ENCODE measurements at places on chromosomes 3 and 15.

DNA sequence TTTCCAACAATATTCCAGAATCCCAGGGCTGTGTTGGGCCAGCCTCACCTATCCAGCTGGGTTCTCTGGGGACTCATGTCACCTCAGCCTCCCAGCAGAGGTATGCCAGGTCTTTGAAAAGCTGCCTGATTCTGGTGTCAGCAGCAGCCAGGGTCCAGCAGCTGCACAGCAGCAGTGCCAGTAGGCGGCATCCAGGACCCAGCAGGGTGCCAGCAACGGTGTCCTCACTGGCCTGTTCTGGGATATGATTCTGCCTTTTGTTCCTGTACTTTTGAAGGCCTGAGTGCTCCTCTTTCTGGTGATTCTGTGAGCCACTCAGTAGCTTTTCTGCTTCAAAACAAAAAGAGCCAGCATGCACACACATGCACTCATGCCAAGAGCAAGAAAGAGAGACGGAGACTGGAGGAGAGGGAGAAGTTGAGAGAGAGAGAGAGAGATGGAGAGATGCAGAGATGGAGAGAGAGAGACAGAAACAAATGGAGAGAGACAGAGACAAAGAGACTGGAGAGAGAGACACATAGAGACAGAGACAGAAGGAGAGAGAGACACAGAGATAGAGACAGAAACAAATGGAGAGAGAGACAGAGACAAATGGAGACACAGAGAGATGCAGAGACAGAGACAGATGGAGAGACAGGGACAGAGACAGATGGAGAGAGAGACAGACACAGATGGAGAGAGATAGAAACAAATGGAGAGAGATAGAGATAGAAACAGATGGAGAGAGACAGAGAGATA is 205.7 kb downstream of the UACA start:
- no peak for DNase-seq

GRCh38 chr3:82883072-82883471 is 1121.6 kb upstream of the GBE1 start:
- DNase-seq, result no peak

DNA sequence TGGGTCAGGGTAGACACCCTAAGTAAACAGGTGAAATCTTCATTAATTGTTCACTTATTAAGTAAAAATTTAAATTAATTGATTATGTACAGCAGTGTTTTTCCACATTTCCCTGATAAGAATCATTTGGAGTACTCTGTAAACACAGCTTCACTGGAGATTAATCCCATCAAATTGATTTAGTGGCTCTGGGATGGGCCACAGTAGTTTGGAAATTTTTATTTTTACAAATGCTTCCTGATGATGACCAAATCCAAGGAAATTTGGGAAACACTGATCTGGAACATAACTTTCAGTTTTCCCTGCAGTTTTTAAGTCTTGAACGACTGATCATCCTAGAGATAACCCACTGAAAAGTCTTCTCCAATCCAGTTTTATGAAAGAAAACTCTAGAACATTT is 18.8 kb upstream of the RPLP1 start:
- DNase-seq, result no peak

DNA sequence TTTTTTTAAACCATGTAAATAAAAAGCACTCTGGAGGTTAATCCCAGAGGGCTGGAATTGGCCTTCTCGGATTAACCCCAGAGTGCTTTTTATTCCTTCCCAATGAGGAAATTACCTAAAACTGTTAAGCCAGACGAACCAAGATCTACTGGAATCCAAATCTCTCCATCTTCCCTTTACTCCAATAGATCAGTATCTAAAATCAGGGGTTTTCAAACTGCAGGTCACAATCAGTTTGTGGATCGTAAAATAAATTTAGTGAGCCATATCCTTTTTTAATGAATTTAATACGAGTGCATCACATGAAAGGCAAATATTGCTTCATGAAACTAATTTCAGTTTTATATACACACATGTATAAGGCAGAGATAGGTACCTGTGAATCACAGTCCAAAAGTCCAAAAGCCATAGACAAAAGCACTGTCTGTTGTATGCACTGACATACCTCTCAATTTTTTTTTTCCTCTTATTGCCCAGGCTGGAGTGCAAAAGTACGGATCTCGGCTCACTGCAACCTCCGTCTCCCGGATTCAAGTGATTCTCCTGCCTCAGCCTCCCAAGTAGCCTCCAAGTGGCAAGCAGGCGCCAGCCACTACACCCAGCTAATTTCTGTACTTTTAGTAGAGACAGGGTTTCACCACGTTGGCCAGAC is 61.3 kb downstream of the TBL1XR1 start:
- no peak for DNase-seq

- no peak for DNase-seq
These were observed 2.2 kb downstream of the SOX2 start for GRCh38 chr3:181713676-181714612.

DNA sequence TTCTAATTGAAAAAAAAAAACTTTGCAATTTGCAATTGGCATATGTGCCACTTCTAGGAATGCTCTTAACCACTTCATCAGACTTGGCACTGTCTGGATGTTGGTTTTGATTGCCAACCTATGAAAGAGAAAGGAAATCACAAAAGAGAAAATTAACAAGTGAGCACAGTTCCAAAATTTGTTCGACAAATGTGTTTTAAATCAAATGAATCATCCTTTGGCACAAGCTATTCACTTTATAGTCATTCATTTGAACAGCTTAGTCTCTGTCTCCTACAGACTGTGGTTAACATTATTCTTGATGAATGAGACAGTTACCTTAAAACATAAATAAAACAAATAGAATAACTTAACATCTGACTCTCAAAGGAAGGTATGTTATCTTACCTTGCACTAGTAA is 265.0 kb downstream of the EPHA3 start:
- DNase-seq, result no peak

- DNase-seq, result no peak
These were observed 26.3 kb downstream of the ABCC5 start for GRCh38 chr3:183991403-183991802.

- DNase-seq, result no peak
These were observed 27.9 kb upstream of the NMNAT3 start for GRCh38 chr3:139705631-139706030.

DNA sequence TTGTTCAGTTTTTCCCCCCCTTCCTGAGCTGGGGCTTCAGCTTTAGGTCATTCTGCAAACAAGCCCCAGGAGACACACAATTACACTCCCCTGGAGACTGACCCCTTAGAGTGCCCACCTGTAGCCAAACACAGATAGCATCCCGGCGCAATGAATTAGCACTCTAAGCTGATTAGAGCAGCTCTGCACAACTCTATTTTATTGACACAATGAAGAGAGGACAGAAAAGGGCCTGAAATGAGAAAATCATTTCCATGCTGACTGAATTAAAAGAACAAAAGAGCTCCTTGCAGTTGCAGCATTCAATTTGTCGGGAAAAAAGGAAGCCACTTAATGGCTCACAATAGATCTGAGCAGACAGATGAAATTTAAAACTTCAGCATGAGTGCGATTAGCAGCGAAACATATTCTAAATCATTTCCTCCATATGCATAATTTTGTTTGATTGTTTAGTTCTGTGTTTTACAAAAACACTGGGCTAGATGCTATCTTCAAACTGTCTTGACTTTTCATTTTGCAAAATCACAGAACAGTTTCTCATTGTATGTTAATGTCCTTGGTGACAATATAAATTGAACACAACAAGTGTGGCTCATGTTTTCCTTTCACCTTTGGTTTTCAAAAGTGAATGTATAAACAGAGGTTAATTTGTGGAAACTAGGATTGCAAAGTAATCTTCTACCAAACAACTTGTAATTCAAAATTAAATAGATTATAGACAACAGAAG is 308.6 kb downstream of the MECOM start:
- DNase-seq, result no peak

DNA sequence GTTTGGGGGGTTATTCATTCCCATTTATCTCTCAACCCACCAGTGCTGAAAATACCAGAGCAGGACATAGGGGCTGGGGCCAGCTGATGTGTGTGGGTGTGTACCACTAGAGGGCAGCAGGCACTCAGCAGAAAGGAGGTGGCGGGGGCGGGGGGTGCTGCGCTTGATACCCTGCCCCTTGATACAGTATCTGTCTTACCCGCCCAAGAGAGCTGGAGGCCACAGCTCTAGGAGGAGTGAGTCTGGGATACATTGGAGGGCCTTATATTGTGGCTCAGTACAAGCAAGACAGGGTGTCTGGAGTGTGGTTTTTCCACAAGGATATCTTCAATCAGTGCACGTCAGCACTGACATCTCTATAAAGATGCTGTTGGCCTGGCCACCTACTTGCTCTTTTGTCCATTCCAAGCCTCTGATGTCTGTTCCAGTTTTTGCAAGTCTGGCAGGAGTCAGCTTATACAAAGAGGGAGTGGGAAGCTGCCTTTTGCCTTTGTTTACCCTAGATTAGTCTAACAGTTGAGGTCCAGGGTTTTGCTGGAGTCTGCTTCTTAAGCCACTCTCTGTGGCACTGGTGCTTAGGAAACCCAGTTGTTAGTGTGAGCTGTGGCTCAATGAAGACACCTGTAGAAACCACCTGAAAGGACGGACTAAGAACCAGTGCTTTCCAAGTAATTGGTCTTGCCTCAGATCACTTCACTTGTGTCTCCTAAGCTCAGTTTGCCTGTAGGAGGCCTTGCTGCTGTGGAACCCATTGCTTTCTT is 1.5 kb upstream of the RBM15B start:
- DNase-seq, result peak; percentile 33

GRCh38 chr3:48466386-48467109 is 20.0 kb downstream of the ATRIP start:
- no peak for DNase-seq

DNA sequence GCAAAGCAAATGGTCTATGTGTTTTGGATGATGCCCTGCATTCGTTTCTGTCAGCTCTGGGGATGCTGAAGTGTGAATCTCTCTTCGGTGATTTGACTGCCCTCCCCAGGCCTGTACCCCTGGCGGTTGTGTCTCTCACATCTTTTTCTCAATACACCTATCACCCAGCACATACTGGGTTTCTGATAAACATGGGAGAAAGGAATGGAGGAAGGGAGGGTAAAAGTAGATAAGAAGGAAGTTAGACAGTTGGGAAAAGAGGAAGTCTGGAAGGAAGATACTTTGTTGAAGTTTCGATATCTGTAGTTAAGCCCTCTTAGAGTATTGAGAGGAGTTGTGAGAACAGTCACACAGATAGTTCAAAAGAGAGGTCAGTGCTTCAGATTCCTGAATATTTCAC is 35.8 kb upstream of the LRTM1 start:
- no peak for DNase-seq

GRCh38 chr15:51365417-51365816 is 24.0 kb downstream of the GLDN start:
- DNase-seq, result no peak

DNA sequence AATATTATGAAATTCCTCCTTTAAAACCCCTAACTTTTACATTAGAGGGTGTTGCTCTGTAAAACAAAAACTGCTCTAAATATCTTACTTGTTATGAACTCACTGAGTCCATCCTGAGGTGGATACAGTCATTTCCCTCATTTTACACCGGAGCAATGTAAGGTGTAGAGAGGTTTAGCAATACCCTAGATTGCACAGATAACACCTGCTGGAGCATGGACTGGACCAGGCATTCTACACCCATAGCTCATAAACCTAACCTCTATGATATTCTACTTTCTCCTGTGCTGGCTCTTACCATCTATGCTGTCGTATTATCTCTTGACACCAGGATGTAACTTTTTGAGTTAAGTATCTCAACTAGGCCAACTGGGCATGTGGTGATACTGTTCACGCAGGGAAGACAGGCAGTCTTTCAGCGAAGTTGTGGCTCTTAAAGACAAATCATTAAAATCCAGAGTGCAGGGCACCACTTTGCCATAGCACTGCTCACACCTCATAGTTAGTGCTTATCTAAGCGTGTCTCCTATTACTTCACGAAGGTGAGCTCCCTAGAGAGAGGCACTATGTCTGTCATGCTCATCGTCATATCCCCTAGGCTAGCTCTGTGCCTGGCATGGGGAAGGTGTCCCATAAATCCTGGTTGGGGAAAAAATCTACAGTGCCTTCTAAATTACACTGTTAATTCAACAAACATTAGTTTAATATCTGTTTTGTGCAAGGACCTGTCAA is 100.1 kb upstream of the SLC2A2 start:
- no peak for DNase-seq

GRCh38 chr3:41111011-41111410 is 88.3 kb upstream of the CTNNB1 start:
- no peak for DNase-seq

DNA sequence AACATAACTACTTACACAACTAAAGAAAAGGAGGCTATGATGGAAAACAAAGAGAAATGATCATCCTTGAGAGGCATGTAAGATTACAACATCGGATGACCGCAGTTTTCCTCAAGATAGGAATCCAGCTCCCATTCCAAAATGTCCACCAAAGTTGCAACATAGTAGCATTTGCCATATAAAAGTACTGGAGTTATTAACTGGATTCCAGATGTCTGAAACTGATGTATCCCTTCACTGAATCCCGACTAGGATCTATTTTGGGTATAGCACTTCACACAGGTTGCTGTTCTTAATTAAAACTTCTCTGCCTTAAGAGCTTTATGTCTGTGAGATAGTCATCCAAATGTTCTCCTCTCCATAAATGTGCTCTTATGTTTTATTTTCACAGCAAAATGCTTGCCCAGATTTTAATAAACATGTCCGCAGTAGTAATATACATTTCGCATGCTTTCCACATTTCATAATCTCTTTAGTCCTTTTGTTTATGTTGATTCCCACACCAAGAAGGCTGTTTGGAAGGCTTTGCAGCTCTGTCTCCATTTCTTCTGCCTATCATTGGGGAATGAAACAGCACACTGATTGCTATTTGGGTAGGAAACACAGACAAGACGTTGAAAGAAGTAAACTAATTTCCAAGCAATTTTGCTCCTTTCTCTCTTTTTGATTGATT is 716.5 kb upstream of the CFAP20DC start:
- DNase-seq, result no peak

DNA sequence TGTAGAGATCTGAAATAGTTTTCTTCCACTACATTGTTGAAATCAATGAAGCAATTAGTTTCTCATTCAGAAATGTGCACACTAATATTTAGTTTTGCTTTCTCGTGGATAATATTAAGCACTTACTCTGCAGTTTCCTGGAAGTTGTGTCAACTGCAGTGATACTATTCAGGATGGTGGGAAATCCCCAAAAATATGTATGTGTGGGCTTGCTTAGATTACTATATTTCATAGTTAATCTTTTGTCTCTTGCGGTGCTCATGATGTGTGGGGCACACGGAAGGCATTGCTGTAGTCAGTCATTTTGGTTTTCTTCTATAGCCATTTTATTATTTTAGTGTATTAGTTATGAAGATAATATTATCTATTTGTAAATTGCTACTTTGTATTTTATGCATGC is 19.7 kb downstream of the RAB11A start:
- no peak for DNase-seq

GRCh38 chr3:170532573-170532972 is 53.3 kb downstream of the SLC7A14 start:
- no peak for DNase-seq
